CD8-positive, alpha-beta T cell (primary cell): ENCODE measurements at places on chromosomes 2 and 18. TPM values are rescaled to one million over a fixed set of nuclear protein-coding genes. Genes with fewer than 3 reads are reported as not detected.

The RNF125 gene
- total RNA-seq: 177 TPM

The STON1 gene
- 1.4 TPM for total RNA-seq

The MARCHF4 gene
- not detected for total RNA-seq

The ACP1 gene
- total RNA-seq: 103 TPM

The RAMP1 gene
- not detected for total RNA-seq

The SIX3 gene
- total RNA-seq: not detected

The UGT1A5 gene
- total RNA-seq: not detected

The CCDC68 gene
- total RNA-seq: not detected

The KCNJ3 gene
- not detected for total RNA-seq

The DSG4 gene
- not detected for total RNA-seq

The YES1 gene
- 35.1 TPM for total RNA-seq

The CPO gene
- not detected for total RNA-seq

The IL36B gene
- total RNA-seq: not detected

The CCDC178 gene
- total RNA-seq: not detected

The LAPTM4A gene
- 98.8 TPM for total RNA-seq

The ACTG2 gene
- total RNA-seq: not detected

The TMEM163 gene
- 0.14 TPM for total RNA-seq

The MEX3C gene
- total RNA-seq: 78.7 TPM

The GALNT5 gene
- total RNA-seq: not detected

The TMEM150A gene
- 5.7 TPM for total RNA-seq

The NCKAP5 gene
- total RNA-seq: not detected

The TEX44 gene
- not detected for total RNA-seq

The COL4A3 gene
- 0.27 TPM for total RNA-seq

The SUCLG1 gene
- total RNA-seq: 35.1 TPM

The DYNAP gene
- not detected for total RNA-seq

The ANKRD53 gene
- total RNA-seq: 1.7 TPM

The CDH19 gene
- not detected for total RNA-seq

The LRP2 gene
- total RNA-seq: not detected

The CD8B2 gene
- total RNA-seq: 4.4 TPM

The GPR55 gene
- total RNA-seq: 3.2 TPM

The SLC5A7 gene
- total RNA-seq: not detected

The SLC9A2 gene
- total RNA-seq: not detected

The PLCD4 gene
- total RNA-seq: 0.67 TPM

The DNER gene
- total RNA-seq: not detected
